ENCODE measurements at places on chromosomes 12 and 14.

- DNase-seq, result peak; percentile 44
Observed at GRCh38 chr14:88005978-88006851, 1.3 kb downstream of the GPR65 start.

DNA sequence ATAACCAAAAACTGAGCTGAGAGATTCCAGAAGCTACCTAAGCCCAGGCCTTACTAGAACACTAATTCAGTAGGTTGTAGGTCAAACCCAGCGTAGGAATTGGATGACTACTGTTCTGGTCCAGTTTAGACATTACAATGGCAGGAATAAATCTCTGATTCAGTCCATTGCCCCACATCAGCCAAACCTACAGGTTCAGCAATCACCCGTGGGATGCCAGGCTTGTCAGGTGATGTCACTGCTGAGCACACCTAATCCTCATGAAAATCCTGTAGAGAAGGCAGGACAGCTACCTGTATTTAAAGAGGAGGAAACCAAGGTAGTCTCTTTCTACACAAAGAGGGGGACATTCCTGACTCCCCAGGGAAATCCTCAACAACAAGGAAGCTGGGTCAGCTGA, 63.7 kb downstream of the RFX4 start:
- no peak for DNase-seq

DNA sequence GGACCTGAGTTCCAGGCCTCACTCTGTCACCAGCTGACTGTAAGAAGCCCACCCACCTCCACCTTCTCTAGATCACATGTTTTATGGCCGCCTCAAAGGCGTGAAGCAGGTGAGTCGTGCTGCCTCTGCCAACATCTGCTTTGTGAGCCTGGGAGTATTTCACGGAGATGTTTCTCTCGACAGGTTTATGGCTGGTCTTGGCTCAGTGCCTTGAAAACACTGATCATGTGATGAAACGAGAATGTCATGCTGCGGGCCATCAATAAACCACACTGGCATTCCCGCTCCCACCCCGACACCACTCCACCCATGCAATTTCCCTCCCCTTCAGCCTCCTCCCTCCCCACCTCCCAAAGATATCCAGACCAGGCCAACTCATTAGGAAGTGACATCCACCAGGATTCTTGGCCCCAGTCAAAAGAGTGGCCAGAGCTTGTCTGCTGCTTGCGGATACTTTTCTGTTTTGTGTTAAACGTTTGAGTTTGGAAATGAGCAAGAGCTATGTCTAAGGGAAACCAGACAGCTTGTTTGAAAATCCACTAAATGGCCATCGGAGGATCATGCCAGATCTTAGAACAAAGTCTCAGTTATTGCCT, 53.8 kb upstream of the NTF3 start:
- no peak for DNase-seq

GRCh38 chr12:55019784-55020183, at the start of gene NEUROD4:
NEUROD4 (plus strand) TSS chr12:55019974; CDS start chr12:55026440, 6,466 bp downstream.
- no peak for DNase-seq

DNA sequence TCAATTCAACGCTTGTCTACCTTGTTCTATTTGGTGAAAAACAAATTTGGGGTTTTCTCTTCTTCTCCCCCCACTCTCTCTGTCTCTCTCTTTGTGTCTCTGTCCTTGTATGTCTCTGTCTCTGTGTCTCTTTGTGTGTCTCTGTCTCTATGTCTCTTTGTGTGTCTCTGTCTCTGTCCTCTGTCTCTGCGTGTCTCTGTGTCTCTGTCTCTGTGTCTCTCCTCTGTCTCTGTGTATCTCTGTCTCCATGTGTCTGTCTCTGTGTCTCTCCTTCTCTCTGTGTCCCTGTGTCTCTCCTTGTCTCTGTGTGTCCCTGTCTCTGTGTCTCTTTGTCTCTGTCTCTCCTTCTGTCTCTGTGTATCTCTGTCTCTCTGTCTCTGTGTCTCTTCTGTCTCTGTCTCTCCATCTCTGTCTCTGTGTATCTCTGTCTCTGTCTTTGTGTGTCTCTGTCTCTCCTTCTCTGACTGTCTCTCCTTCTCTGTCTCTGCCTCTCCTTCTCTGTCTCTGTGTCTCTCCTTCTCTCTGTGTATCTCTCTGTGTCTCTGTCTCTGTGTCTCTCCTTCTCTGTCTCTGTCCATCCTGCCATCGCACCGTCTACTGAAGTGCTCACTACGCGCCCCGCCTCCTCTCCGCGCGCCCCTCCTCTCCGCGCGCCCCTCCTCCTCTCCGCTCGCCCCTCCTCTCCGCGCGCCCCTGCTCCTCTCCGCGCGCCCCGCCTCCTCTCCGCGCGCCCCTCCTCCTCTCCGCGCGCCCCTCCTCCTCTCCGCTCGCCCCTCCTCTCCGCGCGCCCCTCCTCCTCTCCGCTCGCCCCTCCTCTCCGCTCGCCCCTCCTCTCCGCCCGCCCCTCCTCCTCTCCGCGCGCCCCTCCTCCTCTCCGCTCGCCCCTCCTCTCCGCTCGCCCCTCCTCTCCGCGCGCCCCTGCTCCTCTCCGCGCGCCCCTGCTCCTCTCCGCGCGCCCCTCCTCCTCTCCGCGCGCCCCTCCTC, 12.8 kb downstream of the LRCOL1 start:
- no peak for DNase-seq
